ENCODE measurements at places on chromosomes 16 and 17.

DNA sequence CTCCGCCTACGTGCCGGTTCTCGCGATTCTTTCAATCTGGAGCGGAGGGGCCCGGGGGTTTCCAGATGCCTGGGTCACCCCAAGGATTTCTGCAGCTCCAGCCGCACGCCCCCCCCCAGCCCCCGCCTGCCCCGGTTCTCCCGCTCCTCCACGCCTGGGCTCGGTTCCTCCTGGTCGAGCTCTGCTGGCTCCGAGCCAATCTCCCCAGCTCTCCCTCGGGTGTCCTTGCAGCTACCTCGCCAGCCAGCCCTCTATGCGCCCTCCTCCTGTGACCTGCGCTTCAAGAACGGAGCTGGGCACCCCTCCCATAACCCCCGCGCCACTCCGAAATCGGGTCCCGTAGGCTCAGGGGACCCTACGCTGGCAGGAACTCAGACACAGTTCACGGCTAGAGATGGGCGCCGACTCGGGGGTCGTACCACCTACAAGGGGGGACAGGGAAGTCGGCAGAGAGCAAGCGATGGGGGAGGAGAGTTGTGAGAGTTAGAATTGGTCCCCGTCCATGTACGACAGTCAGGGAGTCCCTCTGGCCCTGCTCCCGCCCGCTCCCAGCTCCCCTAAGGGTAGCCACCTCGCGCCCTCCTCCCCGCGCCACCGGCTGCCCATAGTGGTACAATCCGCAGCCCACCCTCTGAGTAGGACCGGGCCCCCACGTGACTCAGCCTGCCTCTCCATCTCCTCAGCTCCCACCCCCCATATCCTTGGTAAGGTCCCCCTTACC is 961 bp downstream of the FGF11 start:
- ATAC-seq: peak; percentile 73

GRCh38 chr16:2924901-2925755 is 13.4 kb downstream of the FLYWCH1 start:
- ATAC-seq: no peak

DNA sequence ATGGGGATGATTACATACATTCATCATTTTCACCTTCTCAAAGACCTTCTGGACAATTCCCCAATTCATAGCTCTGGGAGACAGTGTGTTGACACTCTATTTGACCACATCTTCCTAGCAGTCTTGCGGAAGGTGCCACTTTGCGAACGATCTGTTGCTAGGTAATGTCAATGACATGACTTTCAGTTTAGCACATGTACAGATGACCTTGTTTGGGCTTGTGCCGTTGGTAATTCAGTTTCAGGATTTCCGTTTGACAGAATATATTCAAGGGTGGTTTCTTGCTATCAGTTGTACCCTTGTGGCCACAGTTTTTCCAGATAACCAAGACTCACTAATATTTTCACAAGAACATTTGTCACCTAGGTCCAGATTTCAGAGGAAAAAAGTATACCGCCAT is 478.2 kb downstream of the WWOX start:
- ATAC-seq: peak; percentile 66

GRCh38 chr16:83392743-83393142 is 415.0 kb upstream of the HSBP1 start:
- ATAC-seq: no peak

DNA sequence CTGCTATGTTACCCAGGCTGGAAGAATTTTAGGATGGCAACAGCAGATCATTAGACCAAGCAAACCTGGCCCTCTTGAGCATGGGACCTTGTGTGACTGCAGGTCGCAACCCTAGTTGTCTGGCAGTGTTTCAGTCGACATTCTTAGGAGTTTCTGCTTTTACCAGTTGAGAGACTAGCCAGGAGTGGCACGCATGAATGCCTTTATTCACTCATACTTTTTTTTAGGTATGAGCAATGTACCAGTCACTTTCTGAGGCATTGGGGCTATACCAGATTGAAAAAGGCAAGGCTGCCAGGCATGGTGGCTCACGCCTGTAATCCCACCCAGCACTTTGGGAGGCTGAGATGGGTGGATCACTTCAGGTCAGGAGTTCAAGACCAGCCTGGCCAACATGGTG is 28.2 kb upstream of the HAS3 start:
- ATAC-seq: no peak

DNA sequence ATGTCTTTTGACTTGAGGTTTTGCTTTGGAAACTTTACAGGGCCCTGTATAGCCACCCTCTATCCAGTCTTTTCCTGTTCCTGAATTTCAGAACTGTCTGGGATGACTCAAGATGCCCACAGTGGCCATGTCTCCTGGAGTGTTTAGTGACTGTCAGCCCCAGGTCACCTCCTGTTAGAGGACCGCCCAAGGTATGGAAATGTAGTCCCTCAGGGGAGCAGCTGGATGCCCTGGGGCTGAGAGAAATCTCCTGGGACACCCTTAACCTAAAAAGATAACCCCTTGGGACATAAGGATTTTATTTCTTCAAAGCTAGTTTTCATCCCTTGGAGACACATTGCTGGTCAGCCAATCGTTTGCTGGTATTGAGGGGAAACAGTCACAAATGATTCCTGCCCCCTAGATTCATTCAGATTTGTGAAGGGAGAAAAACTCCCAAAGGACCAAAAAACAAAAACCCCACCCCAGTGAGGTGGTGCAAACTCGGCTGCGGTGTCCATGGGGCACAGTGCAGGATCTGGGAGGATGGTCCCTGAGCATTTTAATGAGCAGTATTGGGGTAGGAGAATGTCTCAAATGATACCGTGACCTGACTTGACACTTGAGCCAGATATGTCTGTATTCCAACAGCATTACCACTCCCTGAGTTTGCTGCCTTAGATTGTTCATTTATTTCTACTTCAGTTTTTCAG is 1.7 kb downstream of the ZNF267 start:
- no peak for ATAC-seq

GRCh38 chr16:81524382-81524781 is 79.8 kb downstream of the CMIP start:
- ATAC-seq: no peak

- no peak for ATAC-seq
Measured at GRCh38 chr17:28196636-28197035, 122.4 kb upstream of the TMEM97 start.

DNA sequence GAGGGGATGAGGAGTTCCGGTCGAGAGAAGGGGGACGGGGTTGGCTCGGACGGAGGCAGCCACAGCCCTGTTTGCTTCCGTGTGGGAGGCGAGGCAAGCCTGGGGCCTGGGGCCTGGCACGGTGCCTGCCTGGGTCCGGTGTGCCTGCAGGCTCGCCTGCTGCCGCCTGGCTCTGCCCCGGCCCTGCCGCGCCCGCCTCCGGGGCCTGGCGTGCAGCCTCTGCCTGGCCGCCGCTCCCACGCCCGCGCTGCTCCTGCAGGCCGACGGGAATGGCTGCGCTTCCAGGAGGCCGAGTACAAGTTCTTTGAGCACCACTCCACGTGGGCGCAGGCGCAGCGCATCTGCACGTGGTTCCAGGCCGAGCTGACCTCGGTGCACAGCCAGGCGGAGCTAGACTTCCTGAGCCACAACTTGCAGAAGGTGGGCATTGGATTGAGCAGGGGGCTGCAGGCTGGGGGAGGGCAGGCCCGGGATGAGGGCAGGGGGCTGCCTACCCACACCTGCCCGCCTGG is 53.1 kb downstream of the MRC2 start:
- ATAC-seq: no peak

DNA sequence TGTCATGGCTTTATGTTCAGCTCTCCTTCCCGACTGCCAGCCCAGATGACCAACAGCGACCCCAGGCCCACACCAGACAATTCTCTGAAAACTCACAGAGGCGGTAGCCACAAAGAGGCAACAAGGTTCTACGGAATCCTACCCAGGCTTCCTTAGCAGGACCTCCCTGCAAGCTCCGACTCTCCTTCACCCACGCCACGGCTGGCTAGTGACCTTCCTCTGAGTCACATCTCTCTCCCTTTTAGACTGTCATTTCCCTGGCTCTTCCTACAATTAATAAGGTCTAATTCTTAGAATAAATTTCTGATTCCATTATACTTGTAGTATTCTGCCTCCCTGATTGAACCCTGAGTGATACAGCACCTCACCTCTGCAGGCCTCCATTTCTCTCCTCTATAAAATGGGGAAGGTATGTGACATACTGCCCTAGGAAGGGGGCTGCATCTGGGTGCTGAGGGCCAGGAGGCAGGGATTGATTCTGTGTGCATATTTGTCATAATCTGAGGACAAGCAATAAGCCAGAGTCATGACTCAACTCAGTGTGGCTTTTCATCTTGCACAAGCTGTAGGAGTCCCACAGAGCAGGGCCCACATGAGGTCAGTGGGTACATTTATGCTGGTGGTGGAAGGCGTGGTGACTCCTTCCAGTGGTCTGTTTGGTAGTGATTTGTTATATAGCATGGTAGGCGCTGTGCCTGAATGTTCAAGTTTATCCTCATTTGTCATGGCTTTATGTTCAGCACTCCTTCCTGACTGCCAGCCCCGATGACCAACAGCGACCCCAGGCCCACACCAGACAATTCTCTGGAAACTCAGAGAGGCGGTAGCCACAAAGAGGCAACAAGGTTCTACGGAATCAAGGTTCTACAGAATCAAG is 46.2 kb downstream of the SMPD3 start:
- ATAC-seq: peak; percentile 59

DNA sequence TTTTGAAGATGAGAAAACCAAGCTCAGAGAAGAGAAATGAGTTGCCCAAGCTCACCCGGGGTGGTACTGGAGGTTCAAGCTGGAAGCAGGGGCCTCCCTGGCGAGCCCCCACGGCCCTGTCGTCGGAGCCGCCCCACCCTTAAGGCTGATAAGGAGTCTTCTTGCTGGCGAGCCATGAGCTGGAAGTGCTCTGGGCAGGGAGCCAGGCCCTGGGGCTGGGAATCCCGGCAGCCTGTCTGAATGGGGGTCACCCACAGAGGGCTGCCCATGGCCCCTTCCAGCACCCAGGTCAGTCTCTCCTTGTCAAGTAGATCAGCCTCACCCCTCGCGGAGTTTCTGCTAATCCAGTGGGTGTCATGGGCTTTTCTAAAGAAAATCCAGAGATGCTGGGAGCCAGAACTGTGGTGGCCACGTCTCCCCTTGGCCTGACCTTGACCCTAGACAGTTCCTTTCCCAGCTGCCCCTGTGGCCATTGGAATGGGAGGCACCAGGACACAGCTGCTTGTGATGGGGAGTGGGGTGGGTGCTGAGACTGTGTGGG is 1.2 kb upstream of the P2RX1 start:
- no peak for ATAC-seq

DNA sequence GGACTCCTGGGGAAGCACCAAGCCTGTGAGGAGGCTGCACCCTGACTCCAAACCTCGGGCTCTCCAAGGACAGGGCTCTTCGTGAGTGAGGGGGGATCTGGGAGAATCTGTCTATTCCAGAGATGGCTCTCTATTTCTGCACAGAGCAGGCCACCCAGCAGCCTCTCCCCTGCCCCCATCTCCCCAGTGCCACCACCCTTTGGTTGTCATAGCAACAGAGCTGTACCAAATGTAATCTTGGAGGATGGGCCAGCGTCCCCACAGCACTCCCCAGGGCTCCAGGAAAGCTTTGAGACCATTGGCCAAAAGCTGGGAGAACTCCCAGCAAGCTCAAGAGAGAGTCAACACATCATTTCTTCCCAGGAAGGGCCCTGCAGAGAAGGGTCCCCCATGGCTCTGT is 49.3 kb downstream of the ABCC12 start:
- peak; percentile 64 for ATAC-seq

GRCh38 chr17:52026075-52026474 is 132.4 kb downstream of the CA10 start:
- ATAC-seq: no peak

- no peak for ATAC-seq
Measured at GRCh38 chr16:24852281-24852721, 6.5 kb downstream of the SLC5A11 start.

GRCh38 chr17:51132964-51133319 is 12.3 kb upstream of the SPAG9 start:
- ATAC-seq: peak; percentile 45

- ATAC-seq: no peak
Measured at GRCh38 chr17:2263183-2264066, 40.2 kb downstream of the SMG6 start.

DNA sequence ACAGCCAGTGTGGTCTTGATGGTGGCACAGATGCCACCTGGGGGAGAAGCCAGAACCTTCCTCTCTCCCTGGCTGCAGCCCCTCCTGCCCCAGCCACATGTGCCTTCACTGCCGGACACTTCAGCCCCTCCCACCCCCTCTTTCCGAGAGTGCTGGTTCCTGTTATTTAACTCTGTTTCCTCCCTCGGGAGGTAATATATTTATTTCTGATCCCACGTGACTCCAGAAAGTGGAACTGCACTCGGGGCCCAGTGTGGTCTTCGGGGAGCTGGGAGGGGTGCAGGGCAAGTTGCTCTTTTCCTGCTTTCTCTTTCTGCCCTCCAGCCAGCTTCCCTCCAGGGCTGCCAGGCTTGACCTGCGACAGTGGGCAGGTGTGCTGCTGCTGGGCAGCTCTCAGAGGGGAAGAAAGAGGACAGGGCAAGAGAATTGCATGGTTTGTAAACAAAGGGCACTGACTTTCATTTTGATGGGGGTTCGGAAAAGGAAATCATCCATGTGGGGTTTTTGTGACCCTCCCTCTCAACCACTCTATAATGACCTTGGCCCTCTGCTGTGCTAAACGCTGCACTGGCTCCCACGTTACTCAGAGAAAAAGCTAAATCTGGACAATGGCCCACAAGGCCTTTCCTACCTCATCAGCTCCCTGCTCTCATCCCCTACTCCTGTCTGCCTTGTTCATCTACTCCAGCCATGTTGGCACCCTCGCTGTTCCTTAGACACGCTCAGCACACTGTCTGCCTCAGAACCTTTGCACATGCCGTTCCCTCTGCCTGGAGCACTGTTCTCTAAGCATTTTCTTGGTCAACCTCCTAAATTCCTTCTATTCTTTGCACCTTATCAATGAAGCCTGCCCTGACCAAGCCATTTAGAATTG is 8.2 kb upstream of the CIITA start:
- no peak for ATAC-seq

- ATAC-seq: no peak
Measured at GRCh38 chr17:15332338-15332737, 9.1 kb downstream of the TEKT3 start.

DNA sequence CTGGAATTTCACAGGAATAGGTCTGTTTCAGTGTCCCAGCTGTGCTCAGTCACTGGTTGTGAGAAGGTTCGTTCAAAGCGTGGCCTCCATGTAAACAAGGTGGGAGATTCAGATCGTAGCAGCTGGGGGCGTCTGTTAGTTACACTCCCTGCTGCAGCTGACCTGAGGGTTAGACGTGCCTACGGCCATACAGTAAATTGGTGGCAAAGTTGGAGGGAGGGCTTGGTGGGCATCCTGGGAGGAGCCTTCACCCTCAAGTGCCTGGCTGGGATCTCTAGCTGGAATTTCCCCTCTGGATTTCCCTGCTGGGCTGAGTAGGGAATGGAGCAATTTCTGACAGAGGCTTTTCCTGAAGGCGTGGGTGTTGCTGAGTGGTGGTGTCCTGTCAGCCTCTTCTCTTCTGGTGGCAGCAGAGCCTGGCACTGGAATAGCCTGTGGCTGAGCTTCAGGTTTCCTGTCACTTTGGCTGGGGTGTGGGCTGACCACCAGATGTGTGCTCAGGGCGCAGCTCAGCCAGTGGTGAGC is 6.4 kb downstream of the FCSK start:
- ATAC-seq: no peak

- no peak for ATAC-seq
Measured at GRCh38 chr16:85851034-85851785, 47.8 kb upstream of the IRF8 start.

- no peak for ATAC-seq
Measured at GRCh38 chr16:15855704-15856003, 1.2 kb downstream of the MYH11 start.

GRCh38 chr16:69324013-69324531 is 6.3 kb downstream of the PDF start:
- peak; percentile 53 for ATAC-seq

- peak; percentile 61 for ATAC-seq
Measured at GRCh38 chr16:17101646-17102045, 369.1 kb downstream of the XYLT1 start.

GRCh38 chr17:59388069-59388556 is 56.7 kb downstream of the YPEL2 start:
- no peak for ATAC-seq

All from motor neuron (in vitro differentiated cells).